Activated CD4-positive, alpha-beta T cell treated with anti-CD3 and anti-CD28 coated beads for 24 hours (primary cell): ENCODE measurements at places on chromosomes 7 and 10.

DNA sequence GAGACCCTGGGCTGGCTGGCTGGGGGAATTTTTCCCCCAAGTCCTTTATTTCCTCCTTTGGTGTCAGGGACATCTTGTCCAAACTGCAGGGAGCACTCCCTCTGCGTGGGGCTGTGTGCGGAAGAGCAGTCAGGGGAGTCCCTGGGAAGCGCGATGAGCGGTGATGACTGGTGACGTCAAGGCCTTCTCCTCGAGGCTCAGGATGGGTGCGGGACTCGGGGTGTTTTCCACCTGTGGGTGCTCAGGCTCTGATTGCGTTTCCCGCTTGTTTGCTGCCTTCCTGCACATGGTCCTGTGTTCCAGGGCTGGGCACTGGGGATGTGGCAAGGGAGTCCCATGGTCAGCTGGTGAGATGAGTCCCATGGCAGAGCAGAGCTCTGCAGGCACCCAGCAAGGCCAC is 101.2 kb downstream of the DOCK1 start:
- no peak for DNase-seq

DNA sequence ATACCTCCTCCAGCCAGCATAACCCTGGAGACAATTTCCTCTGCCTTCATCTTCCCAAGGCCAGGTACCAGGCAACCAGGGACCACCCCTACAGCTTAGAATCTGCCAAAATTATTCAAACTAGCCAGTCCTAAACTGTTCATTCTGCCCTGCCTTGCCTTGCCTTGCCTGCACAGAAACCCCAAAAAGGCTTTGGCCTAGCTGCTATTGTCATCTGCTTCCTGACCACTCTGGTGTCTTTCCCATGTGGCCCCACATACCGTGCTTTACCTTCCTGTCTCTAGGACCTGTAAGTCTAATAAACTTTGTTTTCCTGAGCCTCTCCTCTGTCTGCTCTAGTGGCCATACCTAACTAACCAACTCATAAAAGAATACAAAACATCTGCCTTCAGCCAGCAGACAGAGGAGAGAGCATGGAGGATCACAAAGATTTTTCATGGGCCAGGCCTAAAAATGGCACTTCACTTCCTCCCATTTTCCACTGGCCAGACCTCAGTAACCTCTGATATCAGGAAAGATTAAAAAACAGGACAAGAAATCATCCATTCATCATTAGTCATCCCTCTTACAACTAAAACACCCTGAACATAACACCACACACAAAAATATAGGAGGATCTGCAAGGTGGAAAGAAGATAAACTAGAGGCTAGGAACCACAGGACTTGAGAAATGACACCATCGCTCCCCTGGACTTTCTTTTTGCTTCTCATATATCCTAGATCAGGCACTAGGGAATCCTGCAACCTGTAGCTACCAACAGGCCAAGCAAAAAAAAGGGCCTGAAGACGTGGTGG is 51.5 kb downstream of the IMMP2L start:
- no peak for DNase-seq

GRCh38 chr7:136139417-136139816 is 162.3 kb upstream of the MTPN start:
- no peak for DNase-seq

GRCh38 chr10:38174336-38174735 is 80.2 kb downstream of the ZNF37A start:
- no peak for DNase-seq
